ENCODE measurements at places on chromosomes 3 and 15.

DNA sequence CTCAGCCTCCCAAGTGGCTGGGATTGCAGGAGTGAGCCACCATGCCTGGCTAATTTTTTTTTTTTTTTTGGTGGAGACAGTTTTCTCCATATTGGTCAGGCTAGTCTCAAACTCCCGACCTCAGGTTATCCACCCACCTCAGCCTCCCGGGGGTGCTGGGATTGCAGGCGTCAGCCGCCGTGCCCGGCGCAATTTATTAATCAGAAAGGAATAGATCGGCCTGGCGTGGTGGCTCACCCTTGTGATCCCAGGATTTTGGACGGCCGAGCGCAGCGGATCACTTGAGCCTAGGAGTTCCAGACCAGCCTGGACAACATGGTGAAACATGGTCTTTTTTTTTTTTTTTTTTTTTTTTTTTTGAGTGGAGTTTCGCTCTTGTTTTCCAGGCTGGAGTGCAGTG lies 13.3 kb upstream of the GOLGA8M start:
- DNase-seq: no peak

DNA sequence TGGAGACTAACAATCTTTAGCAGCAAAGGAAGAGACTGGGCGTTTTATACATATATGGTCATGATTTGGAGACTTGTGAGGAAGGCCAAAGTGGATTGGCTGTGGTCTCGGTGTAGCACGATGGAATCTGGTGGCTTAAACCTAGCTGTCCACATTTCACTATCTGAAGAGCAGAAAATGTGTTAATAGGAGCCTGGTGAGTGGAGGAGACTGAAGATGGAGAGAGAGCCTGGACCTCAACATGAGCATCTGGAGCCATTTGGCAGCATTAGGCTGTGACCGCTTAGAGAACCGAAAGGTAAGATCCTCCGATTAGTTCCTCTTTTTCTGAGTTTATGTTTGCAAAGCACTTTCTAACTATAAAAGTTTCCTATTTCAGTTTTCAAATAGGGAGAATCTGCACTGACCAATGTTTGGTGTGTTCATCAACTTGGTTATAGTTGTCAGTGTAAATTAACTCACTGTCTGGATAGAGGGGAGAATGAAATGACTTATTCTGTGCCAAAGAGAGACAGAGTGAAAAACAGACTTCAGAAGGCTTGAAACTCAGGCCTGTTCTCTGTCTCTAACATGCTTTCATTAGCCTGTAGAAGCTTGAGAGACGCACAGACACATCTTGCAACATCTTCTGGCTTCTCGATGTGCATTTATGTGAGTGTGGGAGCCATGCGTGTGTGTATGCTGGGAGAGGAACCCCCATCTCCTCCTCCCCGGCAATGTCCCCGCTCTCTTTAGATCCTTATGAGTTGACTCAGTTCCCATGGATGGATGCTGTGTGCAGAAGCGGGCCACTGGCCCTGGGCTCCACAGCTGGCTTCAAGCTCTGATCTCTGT lies 244.7 kb upstream of the TBL1XR1 start:
- no peak for DNase-seq

DNA sequence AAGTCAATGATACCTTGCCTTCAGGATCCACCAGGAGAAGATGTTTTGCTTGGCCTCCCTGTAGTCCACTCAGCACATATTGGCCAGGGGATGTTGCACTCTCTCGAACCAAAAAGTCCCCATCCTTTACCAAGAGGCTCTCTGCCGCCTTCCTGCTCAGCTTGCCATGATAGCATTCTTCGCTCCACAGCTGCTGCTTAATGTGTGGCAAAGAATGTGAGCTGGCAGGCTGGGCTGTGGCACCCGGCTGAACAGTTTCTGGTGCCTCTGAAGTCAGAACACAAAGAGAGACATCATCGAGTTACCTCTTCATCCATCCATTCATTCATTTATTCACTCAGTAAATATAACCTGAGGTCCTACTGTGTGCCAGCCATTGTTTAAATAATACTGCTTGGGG lies 23.9 kb upstream of the CEP152 start:
- DNase-seq: no peak

GRCh38 chr15:50886139-50886467 lies 22.4 kb upstream of the AP4E1 start:
- DNase-seq: no peak

DNA sequence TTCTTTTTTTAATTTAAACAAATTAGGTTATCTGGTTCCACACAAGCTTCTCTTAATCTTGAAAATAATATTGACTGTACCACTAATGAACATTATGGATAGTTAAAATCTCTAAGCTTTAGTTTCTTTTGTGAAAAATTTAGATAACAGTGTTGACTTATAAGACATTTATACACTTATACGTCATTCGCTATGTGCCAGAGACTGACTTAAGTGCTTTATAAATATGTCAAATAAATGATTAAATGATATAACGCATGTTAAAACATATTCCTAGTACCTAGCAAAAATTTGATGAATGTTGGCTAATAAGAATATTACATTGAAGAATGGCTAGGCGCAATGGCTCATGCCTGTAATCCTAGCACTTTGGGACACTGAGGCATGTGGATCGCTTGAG lies 96.3 kb downstream of the PCCB start:
- DNase-seq: no peak

DNA sequence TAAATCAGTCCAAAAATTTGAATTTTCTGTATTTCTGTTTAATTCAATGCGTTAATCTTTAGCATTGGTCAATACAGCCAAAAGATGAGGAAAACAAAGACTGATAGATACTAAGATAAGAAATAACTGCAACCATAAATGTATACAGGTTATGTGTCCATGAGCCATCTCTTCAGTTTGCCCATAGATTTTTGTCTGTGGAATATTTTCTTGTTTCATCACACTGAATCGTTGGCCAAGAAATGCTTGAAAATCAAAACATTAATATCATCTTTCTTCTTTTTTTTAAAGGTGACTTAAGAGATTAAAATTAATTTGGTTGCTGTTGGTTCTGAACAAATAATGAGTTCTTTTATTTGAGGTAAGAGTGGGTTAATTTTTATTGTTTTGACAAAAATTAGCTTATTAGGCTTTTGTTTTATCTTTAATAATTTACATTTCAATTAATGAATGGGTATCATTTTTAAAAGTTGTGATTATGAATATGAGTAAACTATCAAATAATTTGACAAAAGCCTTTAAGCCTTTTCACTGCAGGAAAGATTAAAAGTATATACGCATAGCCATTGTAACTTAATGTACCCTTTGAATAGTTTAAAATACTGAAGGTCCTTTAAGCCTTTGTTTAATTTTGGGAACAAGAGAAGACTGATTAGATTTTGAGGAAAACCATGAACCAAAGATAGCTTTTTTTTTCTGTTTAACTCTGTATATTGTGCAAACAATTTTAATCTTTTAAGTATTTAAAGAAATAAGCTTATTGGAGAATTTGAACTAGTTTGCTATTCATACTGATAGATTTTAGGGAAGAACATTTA lies 14.7 kb upstream of the CHD2 start:
- DNase-seq: no peak

Data from Jurkat, Clone E6-1 (cell line).